NCI-H2081 (cell line): ENCODE measurements at places on chromosomes 12 and 14.

DNA sequence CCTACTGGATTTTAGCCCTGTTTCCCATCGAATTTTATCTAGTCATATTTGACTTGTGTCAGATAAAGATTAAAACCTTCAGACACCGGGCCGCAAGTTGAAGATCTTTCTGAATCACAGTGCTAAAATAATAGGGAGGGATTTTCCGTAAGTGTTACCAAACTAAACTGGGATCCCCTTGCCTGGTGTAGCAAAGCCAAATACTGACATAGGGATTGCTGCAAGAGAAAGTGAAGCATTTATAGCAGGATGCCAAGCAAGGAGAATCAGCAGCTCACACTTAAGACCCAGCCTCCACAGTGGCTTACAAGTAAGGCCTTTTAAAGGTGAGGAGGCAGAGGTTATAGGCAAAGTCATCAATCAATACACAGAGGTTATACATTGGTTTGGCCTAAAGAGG lies 147.4 kb downstream of the AKAP6 start:
- DNase-seq, result no peak

GRCh38 chr14:78902010-78902623 lies 731.9 kb downstream of the NRXN3 start:
- peak; percentile 58 for DNase-seq

- DNase-seq, result no peak
Observed at GRCh38 chr14:75430526-75430925, 2.7 kb downstream of the JDP2 start.

DNA sequence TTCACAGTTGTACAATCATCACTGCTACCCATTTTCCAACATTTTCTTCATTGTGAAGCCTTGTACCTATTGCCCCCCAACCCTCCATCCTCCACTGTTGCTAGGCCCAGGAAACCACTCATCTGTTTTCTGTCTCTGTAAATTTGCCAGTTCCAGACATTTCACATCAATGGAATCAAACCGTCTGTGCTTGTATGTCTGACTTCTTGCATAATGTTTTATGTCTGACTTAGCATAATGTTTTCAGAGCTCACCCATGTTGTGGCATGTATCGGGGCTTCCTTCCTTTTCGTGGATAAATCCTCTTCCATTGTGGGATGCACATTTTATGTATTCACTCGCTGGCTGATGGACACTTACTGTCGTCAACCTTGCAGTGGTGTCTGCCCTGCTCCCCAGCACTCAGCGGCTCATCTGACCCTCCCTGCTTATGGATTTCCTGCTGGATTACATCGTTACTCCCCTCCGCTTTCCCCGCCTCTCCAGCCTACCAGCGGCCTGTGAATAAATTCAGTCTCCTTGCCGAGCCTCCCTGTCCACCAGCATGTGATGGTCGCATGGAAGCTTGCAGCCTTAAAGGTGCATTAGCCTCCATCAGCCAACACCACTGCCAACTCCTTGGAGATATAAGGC lies 727.6 kb upstream of the TMEM132C start:
- DNase-seq, result no peak

DNA sequence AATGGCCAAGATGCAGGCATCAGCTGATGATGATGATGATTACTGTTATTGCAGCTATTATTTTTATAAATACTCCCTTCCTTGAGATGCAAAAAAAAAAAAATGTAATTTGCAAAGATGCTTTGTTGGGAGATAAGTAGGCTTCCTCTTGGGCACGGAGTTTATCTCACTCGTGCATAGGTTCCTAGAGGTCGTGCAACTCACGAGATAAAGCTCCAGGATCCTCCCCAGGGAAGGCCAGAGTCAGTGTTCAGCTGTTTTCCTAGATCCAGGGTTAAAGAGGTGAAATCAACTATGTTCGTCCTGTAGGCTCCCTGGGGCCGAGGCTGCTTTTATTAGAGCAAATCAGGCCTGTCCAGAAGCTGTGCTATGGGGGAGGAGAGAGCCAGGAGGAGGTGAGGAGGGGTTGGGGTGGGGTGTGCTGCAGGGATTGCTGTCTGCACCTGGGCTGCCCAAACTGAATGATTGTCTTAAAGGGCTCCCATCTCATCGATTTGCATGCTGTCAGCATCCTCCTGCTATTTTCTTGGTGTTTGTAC lies 270.3 kb downstream of the NRXN3 start:
- no peak for DNase-seq

- DNase-seq, result peak; percentile 57
Observed at GRCh38 chr14:100586403-100587085, 673 bp downstream of the BEGAIN start.

DNA sequence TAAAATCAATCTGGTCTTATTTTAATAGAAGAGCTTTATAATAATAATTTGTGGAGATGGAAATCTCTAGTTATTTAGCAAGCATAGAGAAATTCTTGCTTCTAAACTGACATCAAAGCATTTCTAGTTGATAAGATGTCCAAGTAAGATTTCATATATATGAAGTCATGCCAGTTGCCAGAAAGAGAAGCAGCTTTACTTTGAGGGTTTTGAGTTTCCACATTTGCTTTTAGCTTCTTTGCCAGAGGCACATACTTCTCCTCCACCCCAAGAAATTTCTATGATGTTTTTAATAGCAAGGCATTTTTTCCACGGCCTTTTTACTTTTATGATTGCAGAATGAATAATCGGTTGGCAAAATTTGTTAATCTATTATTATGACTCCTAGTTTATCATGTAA lies 24.2 kb upstream of the YAF2 start:
- DNase-seq, result no peak

DNA sequence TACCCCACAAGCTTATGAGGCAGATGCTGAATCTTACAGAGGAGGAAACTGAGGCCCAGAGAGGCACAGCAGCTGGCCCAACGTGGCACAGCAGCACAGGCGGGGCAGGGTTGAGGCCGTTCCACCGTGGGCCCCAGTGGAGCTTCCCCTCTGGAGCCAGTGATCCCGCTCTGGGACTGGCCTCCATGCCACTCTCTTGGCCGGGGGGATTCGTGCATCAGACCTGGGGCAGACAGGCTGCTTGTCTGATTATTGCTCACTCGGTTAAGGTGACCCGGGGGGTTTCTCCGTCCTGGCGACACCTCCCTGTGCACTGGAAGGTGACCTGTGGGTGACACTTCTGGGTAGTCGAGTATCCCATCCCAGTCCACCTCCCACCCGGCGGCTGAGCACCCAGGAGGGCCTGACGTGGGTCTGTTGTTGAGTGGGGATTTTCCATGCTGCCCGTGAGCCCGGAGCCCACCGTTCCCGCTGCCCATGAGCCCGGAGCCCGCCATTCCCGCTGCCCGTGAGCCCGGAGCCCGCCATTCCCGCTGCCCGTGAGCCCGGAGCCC lies 27.8 kb downstream of the NOC4L start:
- no peak for DNase-seq

- no peak for DNase-seq
Observed at GRCh38 chr12:94078138-94078723, 70.1 kb upstream of the PLXNC1 start.

GRCh38 chr14:91350813-91351511 lies 66.7 kb downstream of the CCDC88C start:
- DNase-seq, result no peak

DNA sequence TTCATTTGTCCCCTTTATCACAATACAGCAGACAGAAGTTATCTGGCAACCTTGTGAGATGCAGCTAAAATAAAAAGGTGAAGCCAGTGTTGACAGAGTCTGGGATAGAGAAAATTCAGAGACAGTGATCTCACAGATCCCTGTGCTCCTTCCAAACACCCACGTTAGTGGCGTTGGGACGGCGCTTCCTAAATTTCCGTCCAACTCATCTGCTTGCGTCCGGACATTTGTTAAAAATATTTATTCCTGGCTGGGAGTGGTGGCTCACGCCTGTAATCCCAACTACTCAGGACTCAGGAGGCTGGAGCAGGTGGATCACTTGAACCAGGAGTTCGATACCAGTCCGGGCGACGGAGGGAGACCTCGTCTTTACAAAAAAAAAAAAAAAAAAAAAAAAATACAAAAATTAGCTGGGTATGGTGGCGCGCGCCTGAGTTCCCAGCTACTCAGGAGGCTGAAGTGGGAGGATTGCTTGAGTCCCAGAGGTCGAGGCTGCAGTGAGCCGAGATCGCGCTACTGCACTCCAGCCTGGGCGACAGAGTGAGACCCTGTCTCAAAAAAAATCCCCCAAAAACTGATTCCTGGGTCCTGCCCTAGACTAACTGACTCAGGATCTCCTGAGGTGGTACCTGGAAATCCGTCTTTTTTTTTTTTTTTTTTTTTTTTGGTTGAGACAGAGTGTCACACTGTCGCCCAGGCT lies 708 bp upstream of the TCTN1 start:
- DNase-seq, result no peak

GRCh38 chr14:91021991-91022621 lies 38.3 kb downstream of the RPS6KA5 start:
- no peak for DNase-seq

DNA sequence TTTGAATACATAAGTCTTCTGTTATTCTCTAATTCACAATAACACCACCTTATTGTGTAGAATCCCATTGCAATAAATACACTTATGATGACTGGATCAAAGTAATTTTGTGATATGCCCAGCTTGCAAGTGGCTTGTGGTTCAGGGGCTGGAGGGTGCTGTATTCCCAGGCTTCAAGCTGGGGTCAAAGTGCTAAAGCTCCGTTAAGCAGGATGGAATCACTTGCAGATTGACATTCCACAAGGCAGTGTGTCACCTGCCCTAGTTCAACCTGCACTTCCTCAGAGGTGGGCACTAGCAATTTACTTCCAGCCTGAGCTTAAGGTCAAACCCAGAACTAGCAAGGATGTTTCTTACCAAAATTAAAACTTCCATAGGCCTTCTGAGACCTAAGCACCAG lies 166.6 kb downstream of the SSPN start:
- DNase-seq, result no peak

- no peak for DNase-seq
Observed at GRCh38 chr14:20798932-20799331, 3.7 kb downstream of the RNASE1 start.
